Neural crest cell (in vitro differentiated cells): ENCODE measurements at places on chromosomes 13 and 19. TPM values are rescaled to one million over a fixed set of nuclear protein-coding genes. Genes with fewer than 3 reads are reported as not detected.

- DNase-seq: no peak
Measured at GRCh38 chr13:83825676-83826075, 56.6 kb downstream of the SLITRK1 start.

GRCh38 chr13:113210833-113211232 is 1.4 kb downstream of the CUL4A start:
- DNase-seq: no peak

The NACC1 gene
- 88.3 and 99.4 TPM in 2 replicates for total RNA-seq

The PCP2 gene
- not detected in 2 replicates for total RNA-seq
